ENCODE measurements at places on chromosomes 2 and 18.
A peak's percentile ranks its signal among the peaks of the same experiment; 100 is the strongest.

GRCh38 chr2:161344692-161345091, 36.5 kb downstream of the PSMD14 start:
- DNase-seq: no peak

GRCh38 chr2:146244830-146245229, 1600.0 kb upstream of the ACVR2A start:
- DNase-seq: no peak

- DNase-seq: no peak
Observed at GRCh38 chr2:218873359-218874194, 7.1 kb upstream of the WNT10A start.

GRCh38 chr2:96470636-96471035, 34.5 kb downstream of the NEURL3 start:
- DNase-seq: peak; percentile 49

- no peak for DNase-seq
Observed at GRCh38 chr2:223396993-223397392, 205.2 kb downstream of the SCG2 start.

DNA sequence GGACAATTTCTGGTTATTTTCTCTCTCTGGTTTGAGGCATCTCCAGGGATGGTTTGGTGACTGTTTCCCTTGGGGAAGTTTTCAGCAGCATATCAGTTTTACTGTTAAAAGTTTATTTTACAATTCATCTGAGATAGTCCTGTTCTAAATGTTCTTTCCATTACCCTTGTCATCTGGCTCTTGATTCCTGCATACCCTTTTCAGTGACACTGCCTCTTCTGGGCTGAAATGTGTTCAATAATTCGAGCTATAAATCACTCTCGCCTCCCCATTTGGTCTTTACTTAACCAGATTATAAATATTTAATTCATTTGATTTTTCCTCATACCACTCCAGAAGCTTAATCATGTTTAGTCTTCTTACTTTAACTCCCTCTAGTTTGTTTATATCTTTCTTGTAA, 9.5 kb downstream of the DCC start:
- DNase-seq: no peak

GRCh38 chr2:167438206-167438605, 549.9 kb downstream of the XIRP2 start:
- no peak for DNase-seq

DNA sequence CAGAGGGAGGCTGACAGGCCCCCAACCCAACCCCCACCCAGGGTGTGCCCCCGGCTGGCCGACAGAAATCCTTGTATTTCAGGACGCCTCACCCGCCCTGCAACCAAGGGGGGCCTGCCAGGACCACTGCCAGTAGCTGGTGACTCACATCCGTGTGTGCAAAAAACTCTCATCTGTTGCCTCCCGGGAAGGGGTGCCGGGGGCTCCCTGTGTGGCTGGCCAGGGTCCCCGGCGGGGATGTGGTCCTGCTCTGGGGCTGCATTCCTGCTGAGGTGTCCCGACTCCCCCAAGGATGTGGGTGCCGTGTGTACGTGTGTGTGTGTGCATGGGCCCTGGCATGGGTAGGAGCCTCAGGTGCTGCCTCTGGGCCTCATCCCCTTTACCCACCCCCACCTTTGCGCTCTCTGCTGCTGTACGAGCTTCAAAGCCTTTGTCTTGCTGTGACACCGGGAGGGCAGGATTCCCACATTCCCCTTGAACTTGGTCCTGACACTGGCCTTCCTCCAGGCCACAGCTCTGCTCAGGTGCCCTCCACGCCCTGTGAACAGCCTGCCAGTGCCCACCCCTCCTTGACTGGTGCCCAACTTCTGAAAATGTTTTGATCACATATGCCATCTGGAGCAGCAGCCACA, 226.3 kb upstream of the HDAC4 start:
- DNase-seq: no peak

DNA sequence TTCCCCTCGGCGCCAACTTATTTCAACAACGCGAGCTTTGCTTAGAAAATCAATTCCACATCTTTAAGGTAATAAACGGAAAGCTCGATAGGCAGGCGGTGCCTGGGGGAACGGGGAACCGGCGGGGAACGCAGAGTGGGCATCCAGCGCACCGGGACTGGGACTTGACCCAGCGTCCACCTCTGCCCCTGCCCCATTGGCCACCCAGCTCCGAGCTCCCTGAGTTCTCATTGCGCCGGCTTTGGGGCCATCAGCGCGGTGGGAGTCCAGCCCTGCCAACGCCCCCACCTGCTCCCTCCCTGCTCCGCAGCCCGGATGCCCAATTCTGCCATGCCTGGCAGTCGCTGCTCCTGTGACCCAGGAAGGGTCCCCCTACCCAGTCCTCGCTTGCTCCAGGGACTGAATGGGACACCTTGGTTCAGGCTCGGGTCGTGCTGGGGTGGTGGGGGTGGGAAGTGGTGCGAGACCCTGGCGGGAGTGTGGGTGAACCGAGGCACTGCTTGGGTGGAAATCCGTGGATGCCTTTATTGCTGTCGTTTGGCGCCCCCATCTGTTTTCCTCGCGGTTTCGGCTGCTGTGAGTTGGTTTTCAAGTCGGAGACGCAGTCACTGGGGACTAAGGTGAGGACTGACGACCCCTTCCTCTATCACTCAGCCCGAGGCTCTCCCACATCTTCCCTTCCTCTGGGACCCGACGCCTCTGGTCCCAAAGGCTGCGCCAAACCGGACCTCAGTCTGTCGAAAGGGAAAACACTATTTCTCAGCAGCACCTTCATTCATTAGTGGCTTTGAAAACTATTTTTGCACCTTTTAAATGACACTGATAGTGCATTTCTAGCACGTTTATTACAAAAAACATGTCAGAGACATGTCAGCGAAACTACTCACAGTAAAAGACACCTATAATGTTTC, 2.4 kb upstream of the EVX2 start:
- no peak for DNase-seq

DNA sequence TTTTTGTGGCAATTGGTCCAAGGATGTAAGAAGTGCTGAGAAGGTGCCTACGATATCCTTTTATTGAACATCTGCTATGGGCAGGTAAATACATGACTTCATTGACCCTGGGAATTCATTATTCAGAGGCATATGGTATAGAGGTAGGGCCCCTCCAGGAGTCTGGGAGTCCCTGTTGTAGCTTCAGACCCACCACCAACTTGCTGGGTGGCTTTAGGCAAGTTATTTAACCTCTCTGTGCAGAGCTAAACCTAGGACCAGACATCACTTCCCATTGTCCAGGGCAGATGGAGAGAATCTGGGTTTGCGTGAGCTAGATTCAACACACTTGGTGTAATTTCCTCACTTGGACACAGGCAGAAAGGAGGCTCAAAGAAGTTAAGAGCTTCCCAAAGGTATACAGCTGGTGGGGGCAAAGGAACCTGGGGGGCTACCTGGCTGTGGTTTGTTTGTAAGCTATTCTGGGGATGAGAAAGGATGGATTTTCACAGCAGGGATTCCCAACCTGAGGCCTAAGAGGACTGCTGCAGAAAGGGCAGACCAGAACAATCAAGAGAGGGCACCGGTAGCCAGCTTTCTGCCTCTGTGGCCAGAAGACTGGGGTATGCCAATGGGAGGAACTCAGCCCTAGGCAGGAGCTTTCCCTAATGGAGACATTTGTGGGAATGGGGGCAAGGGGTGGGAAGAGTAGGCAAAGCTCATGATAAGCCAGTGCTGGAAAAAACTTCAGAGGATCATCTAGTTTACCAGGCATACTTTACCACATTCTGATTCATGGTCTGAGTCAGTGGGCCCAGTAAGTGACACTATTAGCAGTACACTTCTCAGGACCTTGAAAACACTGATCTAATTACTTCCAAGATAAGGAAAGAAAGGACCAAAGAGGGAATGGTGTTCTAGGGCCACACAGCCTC, 102.7 kb upstream of the SMAD2 start:
- no peak for DNase-seq

DNA sequence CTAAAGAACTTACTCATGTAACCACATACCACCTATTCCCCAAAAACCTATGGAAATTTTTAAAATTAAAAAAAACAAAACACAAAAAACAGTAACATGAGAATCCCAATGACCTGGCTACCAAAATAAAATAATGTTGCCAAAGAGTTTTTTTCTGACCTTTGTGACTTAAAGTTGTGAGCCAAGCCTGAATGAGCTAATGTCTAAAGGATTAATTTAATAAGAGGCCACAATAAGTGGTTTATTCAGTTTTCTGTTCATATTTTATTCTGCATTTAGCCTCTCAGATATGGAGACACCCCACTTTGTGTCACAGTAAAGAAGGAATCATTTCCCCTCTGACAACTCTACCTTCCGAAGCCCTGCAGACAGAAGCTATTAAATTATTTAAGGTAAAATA, 42.6 kb upstream of the DYNC2LI1 start:
- no peak for DNase-seq

GRCh38 chr2:30155202-30155601, 8.4 kb downstream of the YPEL5 start:
- peak; percentile 35 for DNase-seq

All from inflammatory macrophage treated with lipopolysaccharide for 1 hour (primary cell).